ENCODE measurements at places on chromosomes 4 and X.

DNA sequence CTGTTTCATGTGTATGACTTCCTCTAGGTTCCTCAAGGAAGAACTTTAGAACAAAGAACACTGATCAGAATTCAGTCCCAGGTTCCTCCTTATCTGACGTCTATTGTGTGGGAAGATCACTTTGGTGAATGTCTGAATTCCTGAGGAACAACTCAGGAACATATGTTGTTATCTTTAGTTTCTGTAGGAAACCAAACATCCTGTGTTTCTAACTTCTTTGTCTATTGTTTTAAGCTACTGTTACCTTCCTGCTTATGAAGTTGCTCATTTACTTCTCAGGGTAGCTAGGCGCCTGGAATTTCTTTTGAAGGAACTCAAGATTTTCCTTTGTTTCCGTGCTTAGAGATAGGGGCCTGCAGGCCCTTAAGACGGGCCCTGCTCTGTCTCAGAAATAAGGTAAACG lies 46.2 kb downstream of the MAGEB5 start:
- no peak for DNase-seq

GRCh38 chr4:128481752-128482480 lies 194.3 kb upstream of the PGRMC2 start:
- no peak for DNase-seq

DNA sequence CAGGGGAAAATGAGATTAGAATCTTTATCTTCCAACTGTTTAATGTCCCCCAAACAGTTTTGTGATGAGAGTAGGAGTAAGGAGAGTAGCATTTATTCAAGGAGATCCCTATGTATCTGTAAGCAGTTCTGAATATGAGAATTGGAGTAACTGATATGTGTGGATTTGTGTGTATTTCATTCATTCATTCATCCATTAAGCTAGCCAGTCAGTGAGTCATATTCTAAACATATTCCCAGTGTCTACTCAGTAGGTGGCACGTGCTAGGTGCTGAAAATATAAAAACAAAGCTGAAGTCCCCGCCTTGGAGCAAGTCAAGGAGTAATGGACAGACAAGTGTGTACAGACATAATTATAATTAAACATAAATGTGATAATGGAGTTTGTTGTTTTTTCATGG lies 12.4 kb upstream of the STX18 start:
- no peak for DNase-seq

DNA sequence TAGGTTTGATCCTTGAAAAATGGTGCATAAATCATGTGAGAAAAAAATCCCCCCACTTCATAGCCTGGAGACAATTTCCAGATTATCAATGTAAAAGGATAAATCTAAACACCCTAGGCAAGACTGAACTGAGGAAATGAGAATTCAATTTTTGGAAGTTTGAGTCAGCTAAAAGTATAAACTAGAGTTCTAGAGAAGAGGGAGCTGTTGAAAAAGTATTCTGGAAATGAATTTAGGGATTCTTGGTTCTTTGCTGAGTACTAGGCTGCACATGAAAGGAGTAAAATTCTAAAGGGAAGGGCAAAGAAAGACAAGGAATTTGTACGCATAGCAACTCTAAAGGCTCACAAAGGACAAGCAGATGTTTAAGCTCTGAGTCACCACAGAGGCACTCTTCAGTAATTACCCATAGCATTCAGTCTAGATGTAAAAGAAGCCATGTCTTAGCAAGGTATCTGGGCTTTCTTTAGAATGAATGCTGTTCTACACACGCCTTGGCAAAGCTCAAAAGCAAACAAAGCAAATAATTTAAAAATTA lies 896.5 kb downstream of the PDHA2 start:
- DNase-seq: no peak

- no peak for DNase-seq
These were observed 78.8 kb upstream of the GPR174 start for GRCh38 chrX:79065696-79066095.

GRCh38 chrX:85026170-85026569 lies 22.5 kb downstream of the APOOL start:
- DNase-seq: no peak

GRCh38 chrX:36577006-36577405 lies 431.2 kb upstream of the FAM47C start:
- no peak for DNase-seq

DNA sequence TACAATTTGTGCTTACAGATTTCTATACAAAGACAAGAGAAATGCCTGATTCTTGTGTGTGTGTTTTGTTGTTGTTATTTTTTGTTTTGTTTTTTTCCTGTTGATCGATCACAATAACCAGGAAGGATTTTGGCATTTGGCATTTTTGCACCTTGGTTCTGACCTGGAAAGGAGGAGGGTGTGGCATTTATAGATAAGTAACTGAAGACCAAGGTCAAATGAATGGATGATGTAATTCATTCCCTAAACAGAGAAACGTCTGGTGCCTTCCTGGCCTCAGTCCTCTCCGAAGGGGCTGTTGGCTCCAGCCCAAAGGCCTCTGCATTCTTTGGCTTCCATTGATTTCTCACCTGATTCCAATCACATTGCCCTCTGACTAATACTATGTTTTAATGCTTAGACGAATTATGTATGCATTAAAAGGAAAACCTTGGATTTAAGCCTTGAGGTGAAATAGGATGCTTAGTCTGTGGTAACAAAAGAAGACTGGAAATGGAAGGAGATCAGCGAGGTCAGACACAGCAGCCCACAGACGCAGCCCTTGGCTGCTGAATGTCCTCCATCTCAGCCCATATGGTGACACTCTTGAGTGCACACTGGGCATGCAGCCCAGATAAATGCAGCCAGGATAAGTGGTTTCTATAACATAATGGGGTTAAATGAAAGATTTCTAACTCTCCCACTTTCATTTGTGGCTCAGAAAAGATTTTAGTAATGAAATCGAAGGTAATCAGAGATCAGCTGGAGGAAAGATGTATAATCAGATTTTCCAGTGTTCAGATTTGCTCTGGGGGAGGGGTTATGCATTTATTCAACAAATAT lies 60.5 kb upstream of the TRIM2 start:
- no peak for DNase-seq
